Germinal center (tissue), 1 donor: ENCODE measurements at places on chromosomes 5 and 9.

- no peak for DNase-seq
These were observed 426.3 kb downstream of the CETN3 start for GRCh38 chr5:89983216-89983615.

GRCh38 chr5:4976902-4977301, 163.2 kb upstream of the ADAMTS16 start:
- DNase-seq, result no peak

DNA sequence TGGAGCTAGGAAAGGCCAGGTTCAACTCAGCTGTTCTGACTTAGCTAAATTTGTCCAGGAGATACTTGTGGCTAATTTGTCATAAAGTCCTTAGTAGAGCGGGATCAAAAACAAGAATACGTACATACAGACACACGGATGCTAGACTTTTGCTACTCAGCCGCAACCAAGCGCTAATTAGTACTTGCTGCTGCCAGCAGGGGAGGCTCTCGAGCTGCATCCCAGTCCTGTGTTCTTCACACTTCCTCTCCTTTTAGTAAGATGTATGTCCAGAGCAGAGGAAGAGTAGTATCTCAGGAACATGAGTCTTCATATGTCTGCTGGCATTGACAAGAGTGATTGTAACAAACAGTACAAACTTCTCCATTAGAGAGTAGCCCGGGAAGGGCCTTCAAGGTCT, 58.3 kb downstream of the CYFIP2 start:
- DNase-seq, result no peak

- DNase-seq, result peak; percentile 34
These were observed 59.9 kb downstream of the ZFAND5 start for GRCh38 chr9:72305102-72305546.

- peak; percentile 15 for DNase-seq
These were observed 15.6 kb downstream of the NDUFAF2 start for GRCh38 chr5:60960591-60960990.

DNA sequence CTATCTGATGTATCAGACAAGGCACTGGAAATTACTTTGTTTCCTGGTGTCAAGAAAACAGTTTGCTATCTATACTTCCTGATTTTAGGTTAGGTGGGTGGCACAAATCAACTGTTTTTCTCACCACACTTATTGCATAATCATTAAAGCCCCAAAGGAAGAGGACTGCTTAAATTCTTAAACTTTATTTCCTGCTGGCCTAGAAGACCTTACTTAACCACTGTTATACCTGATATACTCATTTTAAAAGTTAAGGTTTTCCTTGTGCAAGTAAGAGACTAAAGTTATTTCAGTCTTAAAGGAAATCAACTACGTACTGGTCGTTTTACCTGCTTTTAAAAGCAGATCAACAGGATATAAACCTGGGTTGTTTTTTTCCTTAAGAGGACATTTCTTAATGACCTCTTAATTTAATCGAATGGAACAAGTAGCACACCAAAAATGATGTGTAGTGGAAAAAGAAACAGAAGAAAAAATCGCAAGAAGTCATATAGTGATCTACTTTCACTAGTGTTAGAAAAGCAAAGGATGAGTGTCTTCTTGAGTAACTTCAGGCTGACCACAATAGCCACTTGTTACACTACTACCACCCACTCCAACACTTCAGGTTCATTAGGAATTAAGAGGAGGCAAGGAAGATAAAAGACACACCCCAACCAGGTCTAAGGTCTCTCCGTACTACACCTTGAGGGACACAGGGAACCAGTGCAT, 974 bp downstream of the CLINT1 start:
- DNase-seq, result peak; percentile 55

DNA sequence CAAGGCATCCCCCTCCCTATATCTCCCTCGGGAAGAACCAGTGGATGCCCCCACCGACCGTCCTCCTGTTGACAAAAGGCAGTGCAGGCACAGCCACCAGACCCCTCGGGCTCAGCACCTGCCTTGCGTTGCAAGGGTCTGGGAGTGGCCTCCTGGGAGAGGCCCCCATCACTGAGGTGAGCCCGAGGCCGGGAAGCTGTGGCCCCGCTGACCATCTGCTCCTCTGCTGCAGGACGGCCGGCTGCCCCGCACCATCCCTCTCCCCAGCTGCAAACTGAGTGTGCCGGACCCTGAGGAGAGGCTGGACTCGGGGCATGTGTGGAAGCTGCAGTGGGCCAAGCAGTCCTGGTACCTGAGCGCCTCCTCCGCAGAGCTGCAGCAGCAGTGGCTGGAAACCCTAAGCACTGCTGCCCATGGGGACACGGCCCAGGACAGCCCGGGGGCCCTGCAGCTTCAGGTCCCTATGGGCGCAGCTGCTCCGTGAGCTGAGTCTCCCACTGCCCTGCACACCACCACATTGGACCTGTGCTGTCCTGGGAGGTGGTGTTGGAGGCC, 23.3 kb upstream of the SUSD3 start:
- DNase-seq, result no peak

DNA sequence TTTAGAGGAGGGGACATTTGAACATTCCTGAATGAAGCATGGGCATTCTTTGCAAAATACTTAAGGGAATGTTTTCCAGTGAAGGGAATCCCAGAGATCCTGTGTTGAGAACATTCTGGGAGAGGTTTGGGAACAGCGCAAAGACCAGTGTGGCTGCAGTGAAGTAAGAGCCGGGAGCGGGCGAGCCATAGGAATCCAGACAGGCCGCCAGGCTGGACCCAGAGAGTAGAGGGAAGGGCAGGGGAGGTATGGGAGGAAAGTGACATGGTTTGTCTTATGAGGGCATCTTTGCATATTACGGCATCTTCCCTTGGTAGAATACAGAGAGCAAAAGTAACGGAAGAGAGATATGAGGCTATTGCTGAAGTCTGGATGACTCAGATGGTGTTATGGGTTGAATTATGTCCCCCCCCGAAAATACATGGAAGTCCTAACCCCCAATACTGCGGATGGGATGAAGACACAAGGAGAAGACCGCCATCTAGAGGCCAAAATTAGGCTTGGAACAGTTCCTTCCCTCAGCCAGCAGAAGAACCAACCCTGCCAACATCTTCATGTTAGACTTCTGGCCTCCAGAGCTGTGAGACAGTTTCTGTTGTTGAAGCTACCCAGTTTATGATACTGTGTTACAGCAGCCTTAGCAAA, 268.2 kb downstream of the MAST4 start:
- DNase-seq, result no peak

DNA sequence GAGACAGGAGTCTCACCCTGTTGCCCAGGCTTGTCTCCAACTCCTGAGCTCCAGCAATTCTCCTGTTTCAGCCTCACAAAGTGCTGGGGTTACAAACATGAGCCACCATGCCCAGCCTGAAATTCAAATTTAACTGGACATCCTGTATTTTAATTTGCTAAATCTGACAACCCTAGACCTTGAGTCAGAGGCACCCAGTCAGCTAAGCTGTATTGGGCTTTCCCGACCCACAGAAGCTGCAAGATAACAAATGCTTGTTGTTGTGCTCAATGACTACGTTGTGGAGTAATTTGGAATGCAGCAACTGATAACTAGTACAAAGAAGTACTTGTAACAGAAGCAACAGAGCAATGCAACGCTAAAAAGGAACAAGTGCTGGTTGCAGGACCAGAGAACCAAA, 533.1 kb downstream of the NTRK2 start:
- DNase-seq, result no peak

- DNase-seq, result no peak
These were observed 20.4 kb downstream of the ERGIC1 start for GRCh38 chr5:172854451-172854871.

GRCh38 chr5:56175488-56175887, 57.6 kb downstream of the ANKRD55 start:
- no peak for DNase-seq

GRCh38 chr9:103730866-103731265, 363.2 kb upstream of the SMC2 start:
- no peak for DNase-seq

DNA sequence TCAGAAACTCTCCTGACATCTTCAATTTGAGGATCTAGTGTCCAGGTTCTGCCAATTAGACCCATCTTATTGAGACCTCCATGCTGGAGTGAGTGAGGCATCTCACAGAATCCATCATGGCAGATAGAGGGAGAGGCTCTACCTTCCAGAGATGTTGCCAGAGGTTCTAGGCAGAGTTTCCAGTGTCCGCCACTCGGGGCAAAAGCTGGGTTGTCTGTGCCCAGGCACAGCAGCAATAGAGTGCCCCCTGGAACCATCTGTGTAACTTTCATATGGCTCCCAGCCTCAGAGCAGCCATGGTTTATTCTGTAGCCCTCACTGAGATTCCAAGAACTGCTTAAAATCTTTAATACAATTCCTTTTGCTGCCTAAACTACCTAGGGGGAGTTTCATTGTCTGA, 16.6 kb upstream of the CCDC112 start:
- no peak for DNase-seq

DNA sequence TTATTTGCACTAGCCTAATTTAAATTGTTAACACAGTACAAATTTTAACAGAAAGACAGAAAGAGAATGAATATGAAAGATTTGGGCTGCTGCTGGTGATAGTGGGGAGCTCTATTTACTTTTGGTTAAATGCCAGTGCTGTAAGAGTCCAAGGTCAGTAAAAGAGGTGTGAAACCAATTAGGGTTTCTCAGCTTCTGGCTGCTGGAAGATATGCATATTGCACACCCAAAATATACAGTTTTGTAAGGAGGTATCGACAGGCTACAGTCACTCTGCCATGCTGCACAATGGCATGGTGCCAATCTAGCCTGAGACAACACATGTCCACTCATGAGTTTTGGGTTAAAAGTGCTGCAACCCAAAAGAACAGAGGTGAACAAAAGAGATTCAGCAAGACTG, 79.3 kb downstream of the PPP2R2B start:
- no peak for DNase-seq

DNA sequence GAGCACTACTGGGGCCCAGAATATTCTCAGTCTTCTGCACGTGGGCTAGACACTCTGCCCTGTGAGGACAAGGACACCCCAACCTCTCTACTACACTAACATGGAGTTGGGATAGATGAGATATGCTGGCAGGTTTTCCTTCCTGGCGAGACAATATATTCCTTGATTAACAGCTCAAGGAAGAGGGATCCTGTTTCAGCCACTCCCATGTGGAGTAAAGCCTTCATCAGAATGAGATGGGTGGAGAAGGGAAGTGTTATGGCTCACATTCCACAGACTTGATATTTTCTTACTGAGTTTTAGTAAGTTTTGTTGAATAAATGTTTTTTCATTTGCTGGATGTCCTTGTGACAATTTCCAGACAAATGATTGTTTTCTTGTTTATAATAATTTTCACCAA, 1187.6 kb downstream of the CDH12 start:
- no peak for DNase-seq

GRCh38 chr5:172540099-172540870, 86.0 kb upstream of the SH3PXD2B start:
- DNase-seq, result no peak

DNA sequence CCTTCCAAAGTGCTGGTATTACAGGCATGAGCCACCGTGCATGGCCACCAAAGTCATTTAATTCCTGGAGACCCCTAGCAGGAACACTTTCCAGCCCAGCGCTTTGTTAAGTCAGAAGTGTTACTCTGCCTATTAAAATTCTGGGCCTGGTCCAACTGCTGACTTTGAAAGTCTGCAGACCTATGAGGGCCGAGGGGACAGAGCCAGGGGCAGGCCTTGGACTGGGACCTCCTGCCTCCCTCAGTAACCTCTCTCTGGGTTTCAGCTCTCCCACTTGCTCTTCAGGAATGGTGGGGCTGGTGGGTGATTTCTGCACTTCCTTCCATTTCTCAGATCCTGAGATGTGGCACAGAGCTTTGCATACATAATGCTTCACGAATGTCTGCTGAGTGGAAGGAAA, 9.7 kb downstream of the C5orf52 start:
- DNase-seq, result no peak

DNA sequence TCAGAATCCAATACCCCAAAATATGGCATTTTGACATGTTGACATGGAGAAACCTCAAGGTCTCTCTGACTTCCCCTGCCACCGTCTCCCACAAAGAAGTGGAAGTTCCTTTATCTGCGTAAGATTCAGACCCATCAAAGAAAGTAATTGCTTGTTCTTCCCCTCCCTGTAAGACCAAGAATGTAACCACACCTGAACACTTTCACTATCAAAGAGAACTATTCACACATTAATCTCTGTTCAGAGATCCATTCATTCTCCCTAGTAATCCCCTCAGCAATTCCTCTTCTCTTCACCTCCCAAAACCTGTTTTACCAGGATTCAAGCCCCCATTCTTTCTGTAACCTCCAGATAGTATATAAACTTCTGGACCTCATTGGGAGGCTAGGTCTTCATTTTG, 4.1 kb upstream of the SLC1A1 start:
- DNase-seq, result no peak

DNA sequence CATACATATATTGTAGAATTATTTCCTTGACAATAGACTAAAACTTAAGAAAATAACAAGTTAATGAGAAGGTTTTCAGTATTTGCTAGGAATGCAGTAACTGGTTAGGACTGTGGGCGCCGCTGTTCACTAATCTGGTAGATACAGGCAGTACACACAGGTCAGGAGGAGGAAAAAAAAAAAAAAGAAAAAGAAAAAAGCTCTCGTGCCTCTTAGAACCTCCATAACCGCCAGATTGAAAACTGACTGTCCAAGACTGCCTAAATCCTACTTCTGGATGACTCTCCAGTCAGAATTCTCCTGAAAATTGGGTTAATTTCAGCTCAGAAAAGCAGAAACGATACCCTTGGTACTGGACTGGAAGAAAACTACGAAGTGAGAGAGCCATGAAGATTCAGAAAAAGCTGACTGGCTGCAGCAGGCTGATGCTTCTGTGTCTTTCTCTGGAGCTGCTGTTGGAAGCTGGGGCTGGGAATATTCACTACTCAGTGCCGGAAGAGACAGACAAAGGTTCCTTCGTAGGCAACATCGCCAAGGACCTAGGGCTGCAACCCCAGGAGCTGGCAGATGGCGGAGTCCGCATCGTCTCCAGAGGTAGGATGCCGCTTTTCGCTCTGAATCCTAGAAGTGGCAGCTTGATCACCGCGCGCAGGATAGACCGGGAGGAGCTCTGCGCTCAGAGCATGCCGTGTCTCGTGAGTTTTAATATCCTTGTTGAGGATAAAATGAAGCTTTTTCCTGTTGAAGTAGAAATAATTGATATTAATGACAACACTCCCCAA, at the start of gene PCDHGA1:
PCDHGA1 (plus strand) TSS at position 216 of the 782 bp plus-strand sequence.
- DNase-seq, result peak; percentile 40

GRCh38 chr9:72952914-72953313, at the start of gene ALDH1A1:
Gene ALDH1A1 (minus strand): TSS chr9:72953053. CDS start chr9:72953000, 53 bp downstream.
- DNase-seq, result no peak

DNA sequence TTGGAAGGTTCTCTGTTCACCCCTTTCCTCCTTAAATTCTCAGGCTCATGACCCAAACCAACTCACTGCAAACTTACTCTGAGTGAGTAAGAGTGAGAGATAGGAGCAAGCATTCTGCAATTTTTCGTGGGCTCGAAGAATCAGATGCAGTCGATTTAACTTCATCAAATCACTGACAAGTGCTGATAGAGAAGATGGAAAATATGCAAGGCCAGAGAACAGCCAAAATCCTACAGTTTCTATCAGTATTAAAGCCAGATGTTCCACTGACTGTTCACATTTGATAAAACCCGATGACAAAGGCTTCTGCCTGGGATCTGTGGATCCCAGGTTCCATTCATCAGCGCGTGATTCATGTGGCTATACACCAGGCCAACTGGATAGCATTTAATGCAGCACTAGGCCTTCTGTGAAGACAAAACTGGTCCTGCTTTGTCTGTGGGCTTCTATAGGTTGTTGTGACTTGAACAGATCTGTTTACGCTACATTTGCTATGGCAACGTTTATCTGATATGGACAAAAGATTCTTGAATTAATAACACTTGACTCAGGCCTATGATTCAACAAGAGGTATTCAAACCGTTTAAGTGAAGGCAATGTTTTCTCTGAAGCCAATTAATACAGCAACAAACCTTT, 251.2 kb downstream of the NFIB start:
- no peak for DNase-seq
